ENCODE measurements at places on chromosomes 16 and 17.
A peak's percentile ranks its signal among the peaks of the same experiment; 100 is the strongest.

DNA sequence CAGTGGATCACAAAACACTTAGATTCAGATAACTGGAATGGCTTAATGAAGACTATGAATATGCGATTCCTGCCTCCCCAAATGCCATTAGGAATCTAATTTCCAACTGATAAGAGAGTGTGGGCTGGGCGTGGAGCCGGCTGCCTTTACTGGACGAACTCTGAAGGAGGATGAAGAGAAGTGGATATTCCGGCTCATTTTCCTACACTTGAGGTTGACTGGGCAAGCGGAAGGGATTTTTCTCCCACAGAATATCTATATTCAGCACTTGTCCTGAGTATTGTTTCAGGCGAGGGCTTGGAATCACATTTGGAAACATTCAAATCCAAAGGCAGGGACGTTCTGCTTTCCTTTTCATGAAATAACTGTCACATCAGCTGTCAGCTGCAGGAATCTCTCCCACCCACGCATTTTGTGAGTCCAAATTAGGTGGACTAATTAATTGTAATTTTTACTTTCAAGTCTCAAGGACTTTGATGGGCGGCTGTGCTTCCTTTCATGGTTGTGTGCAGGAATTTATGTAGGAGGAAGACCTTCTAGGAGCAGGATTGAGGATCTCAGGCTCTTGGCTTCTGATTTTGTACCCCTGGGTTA, 138.5 kb downstream of the PITPNC1 start:
- H3K4me3 ChIP-seq = no peak overlapping the region
- H3K4me1 ChIP-seq = peaks cover 40% of the 10 kb centered on the region
- H3K27ac ChIP-seq = peak overlapping the region; percentile 64
- H3K27me3 ChIP-seq = no peaks in the 10 kb centered on the region
- no peak for DNase-seq
- H3K36me3 ChIP-seq = no peaks in the 10 kb centered on the region

GRCh38 chr17:51152766-51153209, 571 bp upstream of the NME1 start:
- peaks cover 17% of the 10 kb centered on the region for H3K4me1 ChIP-seq
- H3K27me3 ChIP-seq = no peaks in the 10 kb centered on the region
- peak overlapping the region; percentile 74 for H3K4me3 ChIP-seq
- peaks cover 4% of the 10 kb centered on the region for H3K36me3 ChIP-seq
- no peak for DNase-seq
- H3K27ac ChIP-seq = peak overlapping the region; percentile 86

GRCh38 chr17:49656247-49656646, 21.6 kb downstream of the SPOP start:
- DNase-seq = no peak
- H3K27ac ChIP-seq = peak overlapping the region; percentile 15
- H3K27me3 ChIP-seq = no peaks in the 10 kb centered on the region
- peaks cover 35% of the 10 kb centered on the region for H3K4me1 ChIP-seq

- H3K4me3 ChIP-seq = no peak overlapping the region
- peaks cover 40% of the 10 kb centered on the region for H3K27me3 ChIP-seq
- no peak for DNase-seq
- no peak overlapping the region for H3K27ac ChIP-seq
- no peaks in the 10 kb centered on the region for H3K36me3 ChIP-seq
Measured at GRCh38 chr17:50472286-50472685, 3.6 kb upstream of the CHAD start.

GRCh38 chr16:53341792-53342191, 92.5 kb upstream of the RBL2 start:
- no peaks in the 10 kb centered on the region for H3K4me1 ChIP-seq
- DNase-seq = no peak
- no peaks in the 10 kb centered on the region for H3K27me3 ChIP-seq
- H3K27ac ChIP-seq = no peak overlapping the region

DNA sequence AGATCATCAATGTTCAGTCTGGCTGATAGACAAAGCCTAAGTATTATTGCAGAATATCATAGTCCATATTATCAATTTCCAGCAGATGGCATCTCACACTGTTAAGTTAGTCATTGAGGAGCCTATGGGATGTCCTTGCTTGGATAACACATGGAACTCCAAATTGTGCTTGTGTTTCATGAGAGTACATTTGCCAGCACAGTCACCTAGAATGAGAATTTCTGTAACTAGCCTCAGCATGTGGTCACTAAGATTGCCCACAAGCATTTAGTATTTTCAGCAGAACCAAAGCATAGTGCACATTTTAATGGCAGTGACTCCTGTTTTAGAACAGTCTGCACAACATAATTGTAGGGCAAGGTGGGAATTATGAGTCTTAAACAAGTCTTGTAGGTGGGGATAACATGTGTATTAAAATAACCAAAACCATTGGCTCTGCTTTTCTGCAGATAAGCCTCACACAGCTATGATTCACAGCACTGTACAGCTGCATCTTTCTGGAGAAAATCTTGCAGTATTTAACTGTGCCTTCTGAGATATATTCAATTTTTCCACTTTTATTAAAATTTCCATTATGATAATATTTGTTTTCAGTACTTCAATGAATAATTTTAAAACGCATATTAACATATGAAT, 882.8 kb upstream of the SOX9 start:
- no peaks in the 10 kb centered on the region for H3K4me1 ChIP-seq
- DNase-seq = no peak
- no peak overlapping the region for H3K4me3 ChIP-seq
- H3K36me3 ChIP-seq = no peaks in the 10 kb centered on the region
- no peak overlapping the region for H3K27ac ChIP-seq

DNA sequence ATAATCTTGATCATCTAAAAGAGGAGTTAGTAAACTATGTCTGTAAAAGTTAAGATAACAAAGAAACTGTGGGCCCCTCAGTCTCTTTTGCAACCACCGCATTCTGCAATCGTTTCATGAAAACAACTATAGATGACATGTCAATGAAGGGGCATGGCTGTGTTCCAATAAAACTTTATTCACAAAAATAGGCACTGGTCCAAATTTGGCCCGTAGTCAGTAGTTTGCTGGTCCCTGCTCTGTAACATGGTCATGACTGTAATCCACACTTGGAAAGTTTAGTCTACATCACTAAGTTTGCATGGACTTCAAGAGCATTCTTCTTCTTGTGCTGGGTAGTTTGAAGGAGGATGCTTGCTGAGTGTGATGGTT, 299.3 kb upstream of the PSMD7 start:
- no peaks in the 10 kb centered on the region for H3K4me1 ChIP-seq
- H3K36me3 ChIP-seq = no peaks in the 10 kb centered on the region
- H3K4me3 ChIP-seq = no peak overlapping the region
- DNase-seq = no peak
- H3K27ac ChIP-seq = no peak overlapping the region
- H3K27me3 ChIP-seq = no peaks in the 10 kb centered on the region

- no peaks in the 10 kb centered on the region for H3K4me1 ChIP-seq
- H3K36me3 ChIP-seq = no peaks in the 10 kb centered on the region
- no peak overlapping the region for H3K4me3 ChIP-seq
- DNase-seq = no peak
- no peak overlapping the region for H3K27ac ChIP-seq
Measured at GRCh38 chr17:36682773-36683172, 81.4 kb downstream of the MRM1 start.

GRCh38 chr16:80527297-80527696, 13.5 kb upstream of the DYNLRB2 start:
- H3K4me3 ChIP-seq = no peak overlapping the region
- H3K36me3 ChIP-seq = no peaks in the 10 kb centered on the region
- H3K27me3 ChIP-seq = no peaks in the 10 kb centered on the region
- H3K27ac ChIP-seq = no peak overlapping the region

DNA sequence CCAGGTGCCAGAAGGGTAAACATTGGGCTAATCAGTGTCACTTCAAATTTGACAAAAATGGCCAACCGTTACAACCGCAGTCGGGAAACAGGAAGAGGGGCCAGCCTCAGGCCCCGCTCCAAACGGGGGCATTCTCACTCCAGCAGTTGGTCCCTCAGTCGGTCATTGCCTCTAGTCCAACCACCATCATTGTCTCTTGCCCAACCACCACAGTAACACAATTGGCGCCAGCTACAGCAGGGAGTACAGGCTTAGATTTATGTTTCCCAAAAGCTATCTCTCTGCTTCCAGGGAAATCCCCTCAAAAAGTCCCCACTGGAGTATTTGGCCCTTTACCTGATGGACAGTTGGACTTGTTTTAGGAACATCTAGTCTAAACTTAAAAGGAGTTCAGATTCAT, 20.3 kb downstream of the ALOX15B start:
- DNase-seq = no peak
- H3K4me3 ChIP-seq = no peak overlapping the region
- H3K27ac ChIP-seq = no peak overlapping the region
- H3K27me3 ChIP-seq = peaks cover 36% of the 10 kb centered on the region
- peaks cover 21% of the 10 kb centered on the region for H3K4me1 ChIP-seq

DNA sequence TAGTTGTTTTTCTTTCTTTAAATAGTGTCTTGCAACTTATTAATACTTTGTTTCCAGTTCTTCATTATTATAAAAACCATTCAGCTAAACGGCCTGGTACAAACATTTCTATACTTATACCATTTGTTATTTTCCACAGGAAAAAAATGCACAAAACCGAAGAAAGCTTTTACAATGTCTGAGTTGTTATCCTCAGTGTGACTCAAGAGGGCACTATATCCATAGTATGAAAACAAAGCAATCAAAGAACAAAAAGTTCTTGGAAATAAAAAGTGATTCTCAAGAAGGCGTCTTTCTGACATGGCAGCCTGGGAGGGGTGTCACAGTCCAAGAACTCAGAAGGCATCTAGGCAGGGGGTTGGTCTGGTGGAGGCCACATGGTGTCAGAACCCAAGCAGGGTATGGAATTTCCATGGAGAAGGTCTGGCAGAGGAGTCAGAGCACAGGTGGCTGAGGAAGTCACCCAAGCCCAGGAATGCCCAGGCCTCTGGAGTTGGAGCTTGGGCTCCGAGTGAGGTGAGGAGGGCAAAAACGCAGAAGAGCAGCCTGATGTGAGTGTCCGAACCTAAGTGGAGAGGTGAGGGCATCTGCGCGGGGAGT, 70.9 kb upstream of the ATP2A3 start:
- peaks cover 90% of the 10 kb centered on the region for H3K36me3 ChIP-seq
- H3K27me3 ChIP-seq = no peaks in the 10 kb centered on the region
- H3K4me1 ChIP-seq = no peaks in the 10 kb centered on the region
- no peak for DNase-seq
- no peak overlapping the region for H3K4me3 ChIP-seq
- H3K27ac ChIP-seq = no peak overlapping the region

GRCh38 chr16:89280546-89281188, 63.2 kb downstream of the ZNF778 start:
- no peaks in the 10 kb centered on the region for H3K4me1 ChIP-seq
- peaks cover 79% of the 10 kb centered on the region for H3K36me3 ChIP-seq
- H3K4me3 ChIP-seq = no peak overlapping the region
- H3K27ac ChIP-seq = no peak overlapping the region
- no peak for DNase-seq
- H3K27me3 ChIP-seq = no peaks in the 10 kb centered on the region

DNA sequence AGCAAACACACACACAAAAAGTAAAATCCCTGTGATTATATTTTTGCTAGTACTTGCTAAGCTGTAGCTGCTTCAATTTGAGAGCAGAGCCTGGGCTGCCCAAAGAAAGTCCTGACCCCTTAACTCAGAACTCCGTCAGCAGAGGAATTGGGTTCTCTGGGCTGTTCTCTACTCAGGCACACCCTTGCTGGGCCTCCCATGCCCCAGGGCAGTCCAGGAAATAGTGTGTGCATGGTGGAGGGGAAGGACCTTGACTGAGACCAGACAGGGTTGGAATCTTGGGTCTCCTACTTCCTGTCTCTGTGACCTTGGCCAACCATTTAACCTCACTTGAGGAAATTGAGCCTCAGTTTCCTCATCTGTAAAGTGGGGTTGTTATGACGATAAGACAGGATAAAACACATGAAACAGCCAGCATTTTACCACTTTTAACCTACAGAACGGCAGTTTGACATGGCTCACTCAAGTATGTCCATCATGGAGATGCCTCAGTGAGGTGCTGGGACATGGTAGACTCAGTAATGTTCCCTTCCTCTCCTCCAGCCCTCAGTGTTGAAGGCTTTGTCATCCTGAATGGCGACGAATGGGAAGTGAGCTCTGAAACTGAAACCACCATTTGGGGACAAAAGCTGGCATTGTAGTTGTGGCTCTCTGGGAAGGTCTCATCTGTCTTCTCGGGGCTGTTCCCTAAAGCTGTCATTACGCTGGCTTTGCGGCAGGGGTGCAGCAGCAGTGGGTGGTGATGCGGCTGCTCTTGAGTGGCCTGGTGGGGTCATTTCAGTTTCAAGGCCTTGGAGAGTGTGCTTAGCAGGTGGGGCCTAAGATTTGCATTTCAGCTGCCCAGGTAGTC, 74.9 kb downstream of the CMIP start:
- DNase-seq = no peak
- no peaks in the 10 kb centered on the region for H3K27me3 ChIP-seq
- H3K36me3 ChIP-seq = no peaks in the 10 kb centered on the region

DNA sequence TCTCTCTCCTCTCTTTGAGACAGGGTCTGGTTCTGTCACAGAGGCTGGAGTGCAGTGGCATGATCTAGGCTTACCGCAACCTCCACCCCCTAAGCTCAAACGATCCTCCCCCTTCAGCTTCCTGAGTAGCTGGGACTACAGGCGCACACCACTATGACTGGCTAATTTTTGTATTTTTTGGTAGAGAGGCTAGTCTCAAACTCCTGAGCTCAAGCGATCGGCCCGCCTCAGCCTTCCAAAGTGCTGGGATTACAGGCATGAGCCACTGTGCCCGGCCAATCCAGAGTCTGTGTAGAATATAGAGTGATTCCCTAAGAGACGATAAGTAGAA, 65.8 kb upstream of the RPH3AL start:
- H3K27me3 ChIP-seq = no peaks in the 10 kb centered on the region
- no peaks in the 10 kb centered on the region for H3K4me1 ChIP-seq
- no peak overlapping the region for H3K4me3 ChIP-seq
- no peak for DNase-seq
- H3K27ac ChIP-seq = no peak overlapping the region

DNA sequence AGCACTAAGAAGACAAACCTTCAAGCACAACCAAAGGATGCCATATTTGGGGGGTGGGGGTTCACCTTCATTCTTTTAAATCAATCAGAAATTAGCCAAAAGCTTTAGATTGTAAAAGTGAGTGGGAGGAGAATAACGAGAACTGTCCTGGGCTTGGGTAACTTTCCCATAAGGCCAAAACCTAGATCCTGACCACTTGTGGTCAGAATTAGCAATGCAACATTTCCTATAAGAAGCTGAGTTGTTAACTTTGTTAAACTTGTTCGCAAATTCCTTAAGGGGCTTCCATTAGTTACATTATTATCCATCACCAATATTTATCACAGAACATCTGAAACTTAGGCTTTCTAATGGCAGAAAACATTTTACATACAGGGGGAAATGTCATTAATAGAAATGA, 25.1 kb downstream of the STAT5B start:
- H3K27ac ChIP-seq = no peak overlapping the region
- H3K4me3 ChIP-seq = no peak overlapping the region
- H3K4me1 ChIP-seq = peaks cover 33% of the 10 kb centered on the region
- no peaks in the 10 kb centered on the region for H3K27me3 ChIP-seq
- no peak for DNase-seq

- no peak overlapping the region for H3K27ac ChIP-seq
- H3K4me3 ChIP-seq = no peak overlapping the region
- no peak for DNase-seq
- no peaks in the 10 kb centered on the region for H3K4me1 ChIP-seq
- no peaks in the 10 kb centered on the region for H3K27me3 ChIP-seq
Measured at GRCh38 chr16:12708266-12708665, 95.4 kb downstream of the CPPED1 start.

Measured in esophagus muscularis mucosa (tissue), 4 donors.